NCI-H82 (cell line): ENCODE measurements at places on chromosomes 2 and 18.

- no peak for DNase-seq
These were observed 28.6 kb downstream of the PROKR1 start for GRCh38 chr2:68671961-68672360.

DNA sequence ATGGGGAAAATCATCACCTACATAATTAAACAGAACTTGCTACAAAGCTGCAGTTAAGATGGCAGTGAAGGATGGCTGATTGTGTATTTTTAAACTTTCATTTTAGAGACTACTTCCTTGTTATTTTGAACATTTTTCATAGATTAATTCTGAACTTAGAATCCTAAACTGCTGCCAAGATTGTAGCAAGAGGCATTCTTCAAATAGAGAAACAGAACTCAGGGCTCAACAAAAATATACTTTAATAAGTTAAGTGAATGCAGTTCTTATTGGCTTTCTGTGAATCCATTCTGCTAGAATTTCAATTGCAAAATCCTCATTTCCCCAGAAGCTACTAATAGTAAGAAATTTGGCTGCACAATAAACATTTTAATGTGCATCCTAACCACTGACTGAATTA, 160.3 kb downstream of the L3MBTL4 start:
- DNase-seq, result no peak

DNA sequence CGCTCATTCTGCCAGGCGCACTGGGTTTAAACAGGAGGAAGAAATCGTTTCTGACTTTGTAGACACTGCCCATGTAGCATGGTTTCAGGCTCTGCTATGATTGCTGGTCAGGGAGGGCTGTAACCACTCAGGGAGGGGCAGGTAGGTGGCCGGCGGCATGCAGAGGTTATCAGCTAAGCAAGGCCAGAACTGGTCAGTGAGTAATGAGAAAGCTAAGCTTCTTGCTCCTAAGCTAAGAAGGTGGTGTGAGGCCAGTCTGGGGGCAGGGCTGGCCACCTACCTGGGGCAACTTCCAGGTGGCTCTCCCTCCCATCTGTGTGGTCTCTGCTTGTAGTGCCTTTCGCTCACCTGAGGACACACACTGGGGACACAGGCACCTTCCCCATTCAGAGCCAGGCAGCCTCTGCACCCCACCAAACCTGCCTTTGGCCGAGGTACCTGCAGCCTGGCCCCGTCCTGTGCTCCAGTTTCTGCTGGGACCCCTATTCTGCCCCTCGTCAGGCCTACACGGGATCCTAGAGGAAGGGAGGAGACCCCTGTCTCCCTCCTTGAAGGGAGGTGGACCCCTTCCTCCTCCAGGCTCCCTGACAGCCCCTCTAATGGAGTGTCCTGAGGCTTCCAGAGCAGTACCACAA, 195.9 kb downstream of the SEPTIN10 start:
- DNase-seq, result no peak

- no peak for DNase-seq
These were observed 63.1 kb downstream of the CIB4 start for GRCh38 chr2:26578113-26578458.

- DNase-seq, result no peak
These were observed at the start of gene SP140 for GRCh38 chr2:230225486-230225885. SP140 (plus strand) TSS chr2:230225736; CDS start chr2:230225845, 109 bp downstream.
